ENCODE measurements at places on chromosomes 6 and 20. TPM values are rescaled to one million over a fixed set of nuclear protein-coding genes. Genes with fewer than 3 reads are reported as not detected.

The ECT2L gene
- total RNA-seq = not detected

The DEFB124 gene
- not detected for total RNA-seq

The PHACTR3 gene
- total RNA-seq = 31.5 TPM

The SEMG1 gene
- not detected for total RNA-seq

The DEFB110 gene
- not detected for total RNA-seq

The CYP24A1 gene
- total RNA-seq = not detected

The CCN6 gene
- total RNA-seq = not detected

The ACSS1 gene
- total RNA-seq = 124 TPM

The BIRC7 gene
- total RNA-seq = not detected

The PPP1R16B gene
- total RNA-seq = 7.8 TPM

DNA sequence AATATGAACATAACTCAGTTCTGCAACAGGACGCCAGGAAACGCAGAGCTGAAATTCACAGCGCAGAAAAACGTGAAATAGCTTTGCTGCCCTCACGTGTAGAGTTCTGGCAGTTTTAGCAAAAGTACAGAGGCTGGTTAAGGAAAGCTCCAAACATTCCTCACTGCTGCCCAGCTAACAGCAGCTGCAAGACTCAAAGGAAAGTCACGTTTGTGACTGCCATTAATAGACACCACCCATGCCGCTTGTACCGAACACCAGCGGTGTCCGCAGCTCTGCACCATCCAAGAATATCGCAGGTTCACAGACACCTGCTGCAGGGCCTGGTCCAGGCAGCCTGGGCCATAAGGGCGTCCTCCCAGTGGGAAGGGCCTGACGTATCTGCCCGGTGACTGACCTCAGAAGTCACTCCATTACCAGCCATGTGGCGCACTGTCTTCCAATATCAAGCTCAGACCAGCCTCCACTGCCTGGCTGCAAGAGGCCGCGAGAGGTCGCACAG, 61.4 kb downstream of the WDR27 start:
- DNase-seq = no peak

GRCh38 chr6:128282961-128283360, 237.4 kb downstream of the PTPRK start:
- DNase-seq = no peak

GRCh38 chr6:126890055-126890454, 228.4 kb upstream of the RSPO3 start:
- no peak for DNase-seq

DNA sequence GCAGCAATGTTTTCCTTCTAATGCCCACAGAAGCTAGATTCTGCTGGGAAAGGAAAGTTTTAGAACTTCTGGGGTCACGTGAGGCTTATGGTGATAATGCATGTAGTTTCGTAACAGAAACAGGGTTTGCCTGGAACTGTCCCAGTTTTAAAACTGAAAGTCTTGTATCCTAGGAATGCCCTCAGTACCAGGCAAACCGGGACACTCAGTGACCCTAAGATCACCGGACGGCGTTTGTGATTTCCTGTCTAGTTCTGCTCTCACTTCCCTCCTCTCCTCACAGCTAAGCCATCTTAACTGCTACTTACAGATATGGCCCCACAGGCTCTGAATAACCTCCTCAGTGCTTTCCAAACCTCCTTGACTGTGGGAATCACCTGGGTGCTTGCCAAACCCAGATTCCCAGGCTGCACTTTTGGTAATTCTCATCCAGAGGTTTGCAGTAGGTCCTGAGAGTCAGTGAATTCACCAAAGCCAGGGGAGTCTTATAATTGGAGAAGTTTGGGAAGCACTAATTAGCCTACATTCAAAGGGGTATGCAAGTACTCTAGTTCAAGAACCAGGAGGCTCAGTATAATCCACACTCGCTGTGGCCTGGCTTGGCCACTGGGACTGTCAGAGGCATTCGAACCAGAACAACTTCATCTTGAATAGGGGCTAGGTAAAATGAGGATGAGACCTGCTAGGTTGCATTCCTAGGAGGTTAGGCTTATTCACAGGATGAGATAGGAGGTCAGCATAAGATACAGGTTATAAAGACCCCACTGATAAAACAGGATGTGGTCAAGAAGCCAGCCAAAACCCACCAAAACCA, 231.6 kb upstream of the MYLIP start:
- no peak for DNase-seq

DNA sequence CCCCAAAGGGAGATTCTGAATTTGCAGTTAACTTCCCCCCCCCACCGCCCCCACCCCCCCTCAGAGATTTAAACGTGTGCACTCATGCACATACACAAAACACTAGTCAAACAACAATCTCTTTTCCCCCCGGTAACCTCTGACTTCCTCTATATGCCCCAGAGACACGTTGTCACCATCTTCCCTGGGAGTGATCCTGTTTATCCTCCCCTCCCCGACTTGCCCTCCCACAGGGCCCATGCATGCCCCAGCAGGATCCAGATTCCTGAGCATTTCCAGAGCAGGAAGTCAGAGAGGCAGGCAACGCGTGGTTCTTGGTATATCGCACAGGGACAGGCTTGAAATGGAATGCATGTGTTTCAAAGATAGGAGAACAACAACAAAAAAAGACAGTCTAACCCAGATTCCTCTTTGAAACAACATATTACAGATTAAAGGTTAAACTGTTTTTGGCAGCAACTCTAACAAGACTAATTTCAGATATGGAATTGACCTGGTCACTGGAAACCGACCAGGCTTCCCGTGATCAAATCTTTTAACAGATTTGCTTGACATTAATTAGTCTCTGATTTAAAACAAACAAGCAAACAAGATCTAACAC, 1.3 kb downstream of the BLCAP start:
- peak; percentile 47 for DNase-seq

DNA sequence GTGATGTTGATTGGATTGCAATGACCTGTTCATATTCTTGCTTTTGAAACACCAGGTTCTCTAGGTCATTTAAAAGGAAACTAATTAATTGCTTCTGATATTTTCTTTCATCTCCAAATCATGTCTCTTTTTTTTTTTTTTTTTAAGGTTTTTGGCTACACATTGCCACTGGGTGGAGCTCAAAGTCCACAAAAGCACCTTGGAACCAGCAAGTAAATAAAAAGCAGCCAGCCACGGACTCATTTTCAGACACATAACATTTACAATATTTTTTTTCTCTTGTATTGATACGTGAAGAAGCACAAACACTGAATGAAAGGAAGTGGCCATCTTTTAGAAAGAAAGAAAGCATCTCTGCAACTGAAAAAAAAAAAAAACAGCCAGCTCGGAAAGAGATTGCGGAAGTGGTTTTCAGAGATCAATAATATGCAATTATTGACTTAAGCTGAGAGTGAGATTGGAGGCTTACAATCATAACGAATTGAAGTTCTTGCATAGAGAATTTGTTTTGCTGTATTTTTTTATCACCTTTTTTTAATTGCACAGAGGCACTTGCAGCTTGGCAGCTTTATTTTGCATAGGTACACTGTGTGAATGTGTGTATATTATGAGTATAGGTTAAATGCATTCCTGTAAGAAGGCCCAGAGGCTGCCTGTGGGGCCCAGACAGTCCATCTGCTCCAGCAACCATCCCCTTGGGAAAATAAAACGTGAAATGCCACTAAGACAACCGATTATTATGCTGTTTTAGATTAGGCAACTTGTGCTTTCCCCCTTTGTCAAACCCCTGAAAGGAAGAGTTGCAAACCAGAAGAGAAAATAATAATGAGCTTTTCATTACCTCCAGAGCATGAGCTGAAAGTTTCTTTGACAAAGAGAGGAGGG, 28.2 kb downstream of the CGA start:
- DNase-seq = peak; percentile 56

DNA sequence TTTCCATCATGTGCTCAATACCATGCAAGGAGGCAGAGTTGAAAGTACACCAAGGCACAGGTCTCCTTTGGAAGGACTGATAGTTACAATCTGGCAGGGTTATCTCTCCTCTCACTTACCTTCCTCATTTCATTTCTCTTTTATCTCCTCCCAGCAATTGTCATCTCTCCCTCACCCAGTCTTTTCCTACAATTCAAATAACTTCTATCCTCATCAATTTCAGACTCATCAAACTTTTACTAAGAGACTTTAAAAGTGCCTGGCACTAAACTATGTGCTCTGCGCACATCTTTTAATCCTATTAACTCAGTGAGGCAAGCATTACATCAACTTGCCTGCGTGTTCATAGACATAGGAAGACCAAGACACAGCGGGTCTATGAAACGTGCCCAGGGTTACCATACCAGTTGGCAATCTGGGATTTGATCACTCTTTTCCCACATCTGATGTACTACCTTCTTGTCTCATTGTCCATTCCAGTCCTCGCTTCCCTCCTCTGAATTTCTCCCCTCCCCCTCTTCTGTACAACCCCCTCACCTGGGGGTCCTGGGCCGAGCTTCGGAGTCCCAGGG, 1.2 kb downstream of the VARS1 start:
- DNase-seq = no peak

GRCh38 chr6:17311595-17312311, 30.6 kb downstream of the RBM24 start:
- no peak for DNase-seq

DNA sequence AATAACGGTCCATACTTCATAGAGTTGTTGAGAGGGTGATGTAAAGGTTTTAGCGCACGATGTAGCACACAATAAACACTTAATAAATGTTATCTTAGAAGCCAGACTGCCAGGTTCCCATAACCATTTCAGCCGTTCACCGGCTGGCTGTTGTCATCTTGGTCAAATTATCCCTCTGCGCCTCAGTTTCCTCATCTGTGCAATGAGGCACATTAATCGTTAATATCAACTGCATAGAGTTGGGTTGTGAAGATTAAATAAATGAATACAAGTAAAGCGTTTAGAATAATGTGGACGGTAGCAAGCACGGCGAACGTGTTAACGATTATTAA, 432 bp upstream of the PSMF1 start:
- DNase-seq = no peak

GRCh38 chr6:44672086-44672485, 284.6 kb downstream of the CDC5L start:
- no peak for DNase-seq

DNA sequence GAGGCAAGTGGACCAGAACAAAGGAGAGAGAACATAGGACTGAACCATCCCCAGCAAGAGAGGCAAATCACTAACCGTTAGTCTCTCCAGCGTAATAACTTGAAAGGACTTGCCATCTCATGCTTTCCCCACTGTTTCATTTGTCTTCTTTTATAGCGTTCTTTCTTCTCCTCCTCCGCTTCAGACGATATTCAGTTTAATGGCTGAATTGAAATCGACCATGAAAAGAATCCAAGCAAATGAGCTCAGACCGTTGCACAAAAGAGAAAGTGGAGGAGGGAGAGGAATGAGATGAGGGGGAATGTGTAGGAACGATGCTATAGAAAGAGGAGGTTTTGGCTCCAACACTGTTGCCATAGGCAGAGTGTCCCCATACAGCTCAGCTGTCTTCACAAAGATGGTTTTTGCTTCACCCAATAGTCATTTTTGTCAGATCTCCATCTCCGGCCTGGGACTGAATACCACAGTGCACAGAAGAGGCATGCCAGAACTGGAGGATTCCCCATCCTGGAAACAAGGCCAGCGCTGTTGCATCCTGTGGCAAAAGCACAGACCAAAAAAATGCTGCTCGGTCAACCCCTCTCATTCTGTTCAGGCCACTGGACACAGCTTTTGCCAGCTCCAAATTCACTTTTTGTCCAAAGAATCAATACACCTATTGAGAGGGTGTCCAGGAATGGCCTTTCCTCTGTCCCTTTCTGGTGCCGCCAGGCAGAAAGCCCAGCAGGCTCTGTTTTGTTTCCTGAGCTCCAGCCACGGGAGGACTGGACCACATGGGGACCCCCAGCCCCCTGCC, 176.1 kb downstream of the ID4 start:
- DNase-seq = no peak

GRCh38 chr20:15098351-15098750, 760.9 kb upstream of the FLRT3 start:
- DNase-seq = no peak

- no peak for DNase-seq
Observed at GRCh38 chr6:72850469-72850868, 228.6 kb downstream of the KCNQ5 start.

GRCh38 chr20:46742669-46743045, 33.2 kb downstream of the SLC2A10 start:
- DNase-seq = no peak

DNA sequence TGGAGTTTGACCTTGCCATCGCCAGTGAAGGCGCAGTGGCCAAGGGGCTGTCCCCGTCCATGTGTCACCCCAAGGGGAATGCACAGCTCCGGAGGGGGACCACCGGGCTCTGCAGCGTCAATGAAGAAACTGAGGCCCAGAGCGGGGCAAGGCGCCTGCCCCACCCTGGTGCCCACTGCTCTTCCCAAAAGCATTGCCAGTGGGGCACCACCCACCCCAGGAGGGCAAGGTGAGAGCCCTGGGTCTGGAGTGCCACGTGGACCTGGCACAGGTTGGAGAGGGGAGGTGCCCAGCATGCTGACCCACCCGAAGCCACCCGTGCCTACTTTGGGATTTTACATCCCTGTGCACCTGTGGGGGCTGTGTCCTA, 8.3 kb downstream of the NTSR1 start:
- no peak for DNase-seq

DNA sequence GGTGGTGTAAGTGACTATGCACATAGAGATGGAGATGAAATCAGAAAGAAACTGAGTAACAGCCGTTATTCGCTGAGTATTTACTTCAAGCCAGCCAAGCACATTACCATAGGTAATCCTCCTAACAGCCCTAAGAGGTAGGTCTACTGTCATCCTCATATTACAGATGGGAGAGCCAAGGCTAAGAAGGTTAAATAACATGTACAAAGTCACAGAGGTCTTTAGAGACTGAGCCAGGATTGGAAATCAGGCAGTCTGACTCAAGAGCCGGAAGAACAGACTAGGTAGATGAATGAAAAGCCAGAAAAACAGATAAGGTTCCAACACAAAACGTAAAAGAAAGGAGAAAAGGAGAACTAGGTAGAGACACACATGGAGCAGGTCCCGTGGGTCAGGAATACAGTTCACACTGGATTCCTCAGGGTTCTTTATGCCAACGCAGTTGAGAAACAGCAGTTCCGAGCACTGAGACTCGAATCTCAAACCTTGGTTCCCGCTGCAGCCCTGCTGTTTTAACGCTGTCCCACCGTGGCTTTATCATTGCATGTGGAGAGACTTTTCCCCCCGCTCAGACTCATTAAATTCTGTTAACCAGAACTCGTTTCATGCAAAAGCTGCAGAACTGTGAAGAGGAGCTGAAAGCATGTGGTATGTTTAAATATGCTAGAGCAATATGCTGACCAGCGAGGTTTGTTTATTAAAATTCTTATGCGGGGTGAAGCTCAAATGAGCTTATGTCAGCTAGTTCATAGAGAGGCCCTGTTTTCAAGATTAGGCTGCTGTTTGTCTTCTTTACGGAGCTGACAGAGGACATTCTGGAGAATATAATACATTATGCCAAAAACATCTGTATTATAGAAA, 537.9 kb downstream of the CD83 start:
- DNase-seq = no peak

GRCh38 chr6:122495612-122496011, 24.0 kb upstream of the SERINC1 start:
- DNase-seq = no peak

DNA sequence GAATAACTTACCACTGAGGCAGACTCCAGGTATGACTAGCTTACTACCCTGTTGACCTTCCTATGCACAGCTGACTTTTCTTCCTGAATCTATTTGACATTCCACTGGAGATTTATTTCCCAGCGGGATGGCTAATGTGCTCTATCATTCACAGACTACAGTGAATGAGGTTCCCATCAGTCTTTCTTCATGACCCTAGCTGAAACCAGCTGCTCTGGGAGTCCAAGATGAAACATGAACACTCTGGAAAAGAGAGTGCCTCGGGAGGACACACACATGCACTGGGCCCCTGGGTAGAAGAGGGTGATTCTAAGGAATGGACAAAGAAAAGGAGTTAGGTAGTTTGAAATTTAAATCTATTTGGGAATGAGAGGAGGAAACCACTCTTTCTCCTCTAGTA, 82.6 kb upstream of the DST start:
- no peak for DNase-seq

GRCh38 chr6:33073431-33073871, at the start of gene HLA-DPA1:
HLA-DPA1 (minus strand) TSS chr6:33073649.
- DNase-seq = peak; percentile 86

All from Peyer's patch (tissue), 4 donors.